ENCODE measurements at places on chromosomes 3 and 15. TPM values are rescaled to one million over a fixed set of nuclear protein-coding genes. Genes with fewer than 3 reads are reported as not detected.

Gene SCN11A
- not detected for total RNA-seq

Gene CCR3
- not detected for total RNA-seq

Gene POLQ
- 0.24 TPM for total RNA-seq

Gene EPHA6
- total RNA-seq: not detected

Gene ADGRG7
- total RNA-seq: 0.58 TPM

Gene PYGO1
- total RNA-seq: 39.1 TPM

Gene DPH3
- total RNA-seq: 43.4 TPM

- no peak for DNase-seq
- no peaks in the 10 kb centered on the region for H3K27me3 ChIP-seq
- no peak overlapping the region for H3K27ac ChIP-seq
- peaks cover 18% of the 10 kb centered on the region for H3K4me1 ChIP-seq
Observed at GRCh38 chr3:54538346-54538745, 389.5 kb downstream of the LRTM1 start.

GRCh38 chr15:85639752-85640381 lies 154.9 kb downstream of the KLHL25 start:
- H3K4me1 ChIP-seq: peaks cover 70% of the 10 kb centered on the region
- no peak for DNase-seq
- H3K4me3 ChIP-seq: no peak overlapping the region
- no peaks in the 10 kb centered on the region for H3K27me3 ChIP-seq
- H3K36me3 ChIP-seq: no peaks in the 10 kb centered on the region

DNA sequence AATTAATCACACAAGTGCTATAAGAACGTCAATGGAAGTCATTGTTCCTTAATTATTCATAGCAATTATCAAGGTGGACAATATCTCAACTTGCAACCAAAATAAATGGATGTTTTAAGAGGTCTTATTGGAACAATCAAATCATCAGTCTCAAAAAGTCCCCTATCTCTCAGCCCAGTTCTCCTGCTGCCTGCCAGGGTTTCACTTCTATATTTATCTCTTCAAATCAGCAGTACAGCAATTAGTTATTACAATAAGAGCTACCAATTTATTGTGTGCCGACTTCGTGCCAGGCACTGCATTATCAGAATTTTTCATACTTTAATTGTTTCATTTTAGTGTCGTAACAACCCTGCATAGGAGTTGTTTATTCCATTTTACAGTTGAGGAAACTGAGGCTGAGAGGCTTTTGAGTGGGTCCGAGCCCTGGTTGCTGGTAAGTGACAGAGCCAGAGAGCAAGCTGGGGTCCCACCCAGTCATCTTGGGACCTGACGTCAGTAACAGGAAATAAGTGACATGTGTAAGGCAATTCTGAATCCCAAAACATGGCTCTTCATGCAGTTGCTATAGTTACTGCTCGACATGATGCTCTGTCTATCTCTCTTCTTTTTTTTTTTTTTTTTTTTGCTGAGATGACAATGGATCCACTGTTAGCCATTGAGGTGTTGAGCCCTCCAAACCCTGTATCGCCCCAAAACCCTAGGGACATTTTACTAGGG lies 8.8 kb upstream of the KCTD6 start:
- H3K36me3 ChIP-seq: no peaks in the 10 kb centered on the region
- peaks cover 9% of the 10 kb centered on the region for H3K4me1 ChIP-seq
- H3K27ac ChIP-seq: no peak overlapping the region
- no peak overlapping the region for H3K4me3 ChIP-seq
- no peak for DNase-seq

DNA sequence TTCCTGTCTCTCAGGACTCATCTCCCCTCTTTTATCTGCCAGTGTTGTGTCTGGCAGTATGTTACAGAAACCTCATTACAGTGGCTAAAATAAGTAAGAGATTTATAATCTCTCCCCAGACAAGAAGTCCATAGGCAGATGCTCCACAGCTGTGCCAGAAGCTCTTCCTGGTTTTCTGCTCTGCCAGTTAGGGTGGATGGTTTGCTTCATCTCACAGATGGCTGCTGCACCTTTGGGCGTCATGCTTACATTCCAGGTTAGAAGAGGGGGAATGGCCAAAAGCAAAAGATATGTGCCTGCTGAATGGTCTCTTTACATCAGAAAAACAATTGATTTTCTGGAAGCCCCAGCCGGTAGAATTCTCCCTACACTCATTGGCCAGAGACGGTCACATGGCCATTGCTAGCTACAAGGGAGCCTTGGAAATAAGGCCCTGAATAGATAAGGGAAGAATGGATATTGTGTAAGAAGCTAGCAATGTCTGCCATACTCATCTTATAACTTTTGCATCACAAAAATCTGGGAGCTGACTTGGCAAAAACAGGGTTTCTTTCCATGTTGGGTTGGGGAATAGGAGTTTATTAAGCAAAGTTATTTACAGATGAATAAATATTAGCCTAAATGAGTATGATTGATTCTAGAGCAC lies 91.1 kb downstream of the PDCD6IP start:
- no peak overlapping the region for H3K4me3 ChIP-seq
- no peak overlapping the region for H3K27ac ChIP-seq
- peaks cover under 1% of the 10 kb centered on the region for H3K4me1 ChIP-seq
- DNase-seq: no peak

DNA sequence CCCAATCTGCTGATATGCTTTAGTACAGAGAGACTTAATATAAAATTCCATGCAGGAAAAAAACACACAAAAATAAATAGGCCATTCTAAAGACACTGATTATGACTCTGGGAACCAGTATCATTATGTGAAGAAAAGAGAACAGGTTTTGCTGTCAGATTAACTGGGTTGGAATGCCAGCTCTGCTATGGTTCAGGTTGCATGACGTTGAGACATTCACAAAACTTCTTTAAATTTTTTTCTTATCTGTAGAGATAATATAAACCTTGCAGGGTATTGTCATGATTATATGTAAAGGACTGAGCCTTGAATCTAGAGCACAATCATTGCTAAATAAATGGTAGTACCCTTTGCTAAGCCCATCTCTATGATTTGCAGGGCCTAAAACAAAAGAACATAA lies 86.0 kb downstream of the CPNE4 start:
- H3K27me3 ChIP-seq: no peaks in the 10 kb centered on the region
- H3K27ac ChIP-seq: no peak overlapping the region
- no peak for DNase-seq
- H3K36me3 ChIP-seq: no peaks in the 10 kb centered on the region
- H3K4me3 ChIP-seq: no peak overlapping the region

All from gastrocnemius medialis (tissue), 4 donors.